Activated naive CD8-positive, alpha-beta T cell treated with anti-CD3 and anti-CD28 coated beads for 36 hours (primary cell): ENCODE measurements at places on chromosomes 5 and 9. TPM values are rescaled to one million over a fixed set of nuclear protein-coding genes. Genes with fewer than 3 reads are reported as not detected.
A peak's percentile ranks its signal among the peaks of the same experiment; 100 is the strongest.

DNA sequence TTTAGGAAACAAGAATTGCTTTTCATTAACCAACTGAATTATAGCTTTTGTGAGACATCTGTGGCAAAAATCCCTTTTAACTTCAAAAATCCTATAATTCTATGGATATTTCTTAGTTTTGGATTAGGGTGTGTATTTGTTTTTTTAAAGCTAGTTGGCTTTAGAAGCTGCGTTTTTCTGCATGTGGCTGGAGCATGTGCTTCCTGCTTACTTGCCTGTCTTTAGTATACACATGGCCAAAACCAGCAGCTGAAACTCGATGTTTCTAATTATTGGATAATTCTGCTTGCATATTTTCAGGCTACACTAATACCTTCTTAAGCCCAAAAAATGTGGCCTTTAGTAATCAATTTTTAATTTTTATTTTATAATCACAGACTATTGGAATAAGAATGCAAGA lies 8.9 kb downstream of the RECK start:
- no peaks in the 10 kb centered on the region for H3K27me3 ChIP-seq
- H3K36me3 ChIP-seq: peaks cover 3% of the 10 kb centered on the region
- H3K4me1 ChIP-seq: peaks cover 31% of the 10 kb centered on the region
- no peak for DNase-seq

POU5F2 gene
- 0.22 TPM for total RNA-seq

GRCh38 chr9:133056533-133056932 lies 5.2 kb upstream of the CEL start:
- peaks cover 38% of the 10 kb centered on the region for H3K4me1 ChIP-seq
- H3K27ac ChIP-seq: no peak overlapping the region

DNA sequence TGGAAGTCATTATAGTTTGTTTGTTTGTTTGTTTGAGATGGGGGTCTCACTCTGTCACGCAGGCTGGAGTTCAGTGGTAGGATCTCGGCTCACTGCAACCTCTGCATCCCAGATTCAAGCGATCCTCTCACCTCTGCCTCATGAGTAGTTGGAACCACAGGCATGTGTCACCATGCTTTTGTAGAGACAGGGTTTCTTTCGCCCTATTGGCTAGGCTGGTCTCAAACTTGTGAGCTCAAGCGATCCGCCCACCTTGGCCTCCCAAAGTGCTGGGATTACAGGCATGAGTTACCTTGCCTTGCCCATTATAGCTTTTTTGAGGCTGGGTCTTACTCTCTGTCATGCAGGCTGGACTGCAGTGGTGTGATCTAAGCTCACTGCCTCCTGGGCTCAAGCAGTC lies 28.8 kb downstream of the NSD1 start:
- no peaks in the 10 kb centered on the region for H3K27me3 ChIP-seq
- no peak overlapping the region for H3K4me3 ChIP-seq
- peaks cover 5% of the 10 kb centered on the region for H3K4me1 ChIP-seq
- DNase-seq: no peak
- H3K36me3 ChIP-seq: peaks cover 9% of the 10 kb centered on the region

DNA sequence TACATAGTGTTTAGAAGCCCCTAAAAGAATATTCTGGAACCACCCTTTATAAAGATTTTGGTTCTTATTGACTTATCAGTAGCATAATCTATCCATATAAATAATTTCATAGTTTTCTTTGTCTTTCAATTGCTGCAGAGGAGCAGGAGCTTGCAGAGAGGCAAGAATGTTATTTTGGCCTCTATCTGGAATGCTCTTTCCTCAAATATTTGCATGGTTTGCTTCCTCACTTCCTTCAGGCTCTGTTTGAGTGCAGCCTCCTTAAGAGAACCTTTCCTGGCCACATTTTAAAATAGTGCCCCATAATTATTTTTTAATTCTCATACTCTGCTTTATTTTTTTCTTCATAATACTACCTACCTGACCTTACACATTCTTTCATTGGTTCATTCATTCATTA lies 1.5 kb downstream of the C5 start:
- H3K27ac ChIP-seq: no peak overlapping the region
- H3K4me3 ChIP-seq: no peak overlapping the region
- DNase-seq: no peak
- H3K27me3 ChIP-seq: no peaks in the 10 kb centered on the region

PFDN1 gene
- total RNA-seq: 64.0 TPM

DNA sequence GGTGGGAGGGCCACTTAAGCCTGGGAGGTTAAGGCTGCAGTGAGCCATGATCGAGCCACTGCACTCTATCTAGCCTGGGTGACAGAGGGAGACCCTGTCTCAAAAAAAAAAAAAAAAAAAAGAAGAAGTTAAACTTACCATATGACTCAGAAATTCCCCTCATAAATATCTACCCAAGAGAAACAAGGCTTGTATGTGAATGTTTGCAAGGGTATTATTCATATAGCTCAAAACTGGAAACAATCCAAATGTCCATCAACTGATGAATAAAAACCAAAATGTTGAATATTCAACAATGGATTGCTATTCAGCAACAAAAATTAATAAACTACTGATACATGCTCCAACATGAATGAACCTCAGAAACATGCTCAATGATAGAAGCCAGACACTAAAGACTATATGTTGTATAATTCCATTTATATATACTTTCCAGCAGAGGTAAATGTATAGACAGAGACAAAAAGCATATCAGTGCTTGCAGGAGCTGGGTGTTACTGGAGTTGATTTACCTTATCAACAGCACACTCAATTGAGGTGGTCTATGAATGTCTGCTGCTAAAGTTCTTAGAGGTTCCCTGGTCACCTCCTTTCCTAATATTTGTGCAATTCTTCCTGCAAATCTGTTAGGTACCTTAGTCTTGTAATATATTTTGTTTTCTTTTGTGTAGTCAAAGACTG lies 5.3 kb upstream of the SREK1 start:
- DNase-seq: no peak
- no peak overlapping the region for H3K4me3 ChIP-seq
- peaks cover 27% of the 10 kb centered on the region for H3K4me1 ChIP-seq
- no peaks in the 10 kb centered on the region for H3K27me3 ChIP-seq

RASGRF2 gene
- 13.3 TPM for total RNA-seq

GRCh38 chr9:93117924-93118862 lies 15.9 kb downstream of the NINJ1 start:
- H3K27ac ChIP-seq: no peak overlapping the region
- H3K27me3 ChIP-seq: no peaks in the 10 kb centered on the region
- no peak overlapping the region for H3K4me3 ChIP-seq
- DNase-seq: no peak

- peak overlapping the region; percentile 40 for H3K4me3 ChIP-seq
- peaks cover 30% of the 10 kb centered on the region for H3K4me1 ChIP-seq
- no peaks in the 10 kb centered on the region for H3K27me3 ChIP-seq
Measured at GRCh38 chr5:110053824-110054223, 364.1 kb downstream of the MAN2A1 start.

- H3K27ac ChIP-seq: no peak overlapping the region
- no peak for DNase-seq
- no peak overlapping the region for H3K4me3 ChIP-seq
- peaks cover 1% of the 10 kb centered on the region for H3K36me3 ChIP-seq
Measured at GRCh38 chr9:27408482-27408881, 111.5 kb upstream of the EQTN start.

DNA sequence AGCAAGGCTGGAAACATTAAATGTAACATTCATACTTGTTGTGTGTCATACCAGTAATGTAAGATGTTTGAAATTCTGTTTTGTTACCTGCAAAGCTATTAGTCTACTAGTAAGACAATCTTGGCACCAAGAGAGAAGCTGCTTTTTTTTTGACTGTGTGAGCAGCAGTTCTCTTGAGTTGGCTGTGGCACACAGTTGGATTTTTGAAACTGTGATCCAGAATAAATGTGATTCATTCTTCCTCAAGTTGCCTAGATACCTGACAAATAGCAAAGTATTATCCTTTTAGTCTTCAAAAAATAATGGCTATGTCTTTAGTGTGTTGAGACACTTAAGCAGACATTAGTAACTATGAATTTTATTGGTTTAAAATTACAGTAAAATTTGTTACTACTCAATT lies 57.2 kb upstream of the HAPLN1 start:
- no peaks in the 10 kb centered on the region for H3K36me3 ChIP-seq
- H3K4me1 ChIP-seq: no peaks in the 10 kb centered on the region
- H3K27ac ChIP-seq: no peak overlapping the region
- H3K4me3 ChIP-seq: no peak overlapping the region

DNA sequence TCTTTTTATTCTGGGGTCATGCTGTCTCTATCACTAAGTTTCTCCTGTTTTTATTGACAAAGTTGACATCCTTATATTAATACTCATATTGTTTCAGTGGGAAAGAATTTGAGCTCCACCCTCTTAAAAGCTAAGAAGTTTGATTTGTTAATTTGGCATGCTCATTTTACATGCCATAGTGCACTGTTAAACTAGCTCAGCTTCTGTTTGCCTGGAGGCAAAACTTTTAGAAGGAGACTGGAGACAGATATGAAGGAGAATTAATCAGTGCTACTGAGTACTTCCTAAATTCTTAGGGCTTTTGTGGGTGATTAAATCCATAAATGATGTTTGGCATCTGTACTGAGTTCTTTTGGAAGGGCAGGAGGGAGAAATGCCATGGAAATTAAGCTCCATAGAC lies 138.9 kb downstream of the NTRK2 start:
- no peak for DNase-seq
- H3K36me3 ChIP-seq: no peaks in the 10 kb centered on the region
- H3K4me1 ChIP-seq: no peaks in the 10 kb centered on the region
- no peak overlapping the region for H3K4me3 ChIP-seq
- H3K27ac ChIP-seq: no peak overlapping the region
- peaks cover 6% of the 10 kb centered on the region for H3K27me3 ChIP-seq

GRCh38 chr5:169650701-169651331 lies 13.7 kb downstream of the DOCK2 start:
- no peak for DNase-seq
- peaks cover 60% of the 10 kb centered on the region for H3K36me3 ChIP-seq
- H3K4me1 ChIP-seq: peaks cover 93% of the 10 kb centered on the region
- peak overlapping the region; percentile 88 for H3K27ac ChIP-seq

DNA sequence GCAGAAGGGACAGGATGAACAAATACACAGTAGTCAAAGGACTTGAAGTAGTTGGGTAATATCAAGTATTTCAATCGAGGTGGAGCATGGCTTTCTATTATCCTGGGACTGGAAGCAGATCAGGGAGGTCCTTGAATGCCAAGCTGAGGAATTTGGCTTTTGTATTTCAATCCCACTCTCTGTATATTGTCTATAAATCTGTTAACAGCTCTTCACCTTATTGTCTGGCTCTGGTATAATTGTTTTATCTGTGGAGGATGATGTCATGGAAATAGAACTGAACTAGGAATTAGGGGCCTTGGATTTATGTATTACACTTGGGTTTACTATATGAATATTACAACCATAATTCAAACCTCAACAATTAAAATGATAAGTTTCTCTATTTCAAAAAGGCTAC lies 6.3 kb upstream of the ADAMTSL1 start:
- H3K36me3 ChIP-seq: no peaks in the 10 kb centered on the region
- no peak for DNase-seq
- H3K27me3 ChIP-seq: peaks cover 12% of the 10 kb centered on the region
- no peak overlapping the region for H3K27ac ChIP-seq
- no peaks in the 10 kb centered on the region for H3K4me1 ChIP-seq

SCGB3A2 gene
- total RNA-seq: not detected

- H3K4me3 ChIP-seq: no peak overlapping the region
- no peak overlapping the region for H3K27ac ChIP-seq
- no peaks in the 10 kb centered on the region for H3K4me1 ChIP-seq
- DNase-seq: no peak
- H3K27me3 ChIP-seq: no peaks in the 10 kb centered on the region
Measured at GRCh38 chr5:152072091-152072490, 147.4 kb upstream of the GLRA1 start.

DNA sequence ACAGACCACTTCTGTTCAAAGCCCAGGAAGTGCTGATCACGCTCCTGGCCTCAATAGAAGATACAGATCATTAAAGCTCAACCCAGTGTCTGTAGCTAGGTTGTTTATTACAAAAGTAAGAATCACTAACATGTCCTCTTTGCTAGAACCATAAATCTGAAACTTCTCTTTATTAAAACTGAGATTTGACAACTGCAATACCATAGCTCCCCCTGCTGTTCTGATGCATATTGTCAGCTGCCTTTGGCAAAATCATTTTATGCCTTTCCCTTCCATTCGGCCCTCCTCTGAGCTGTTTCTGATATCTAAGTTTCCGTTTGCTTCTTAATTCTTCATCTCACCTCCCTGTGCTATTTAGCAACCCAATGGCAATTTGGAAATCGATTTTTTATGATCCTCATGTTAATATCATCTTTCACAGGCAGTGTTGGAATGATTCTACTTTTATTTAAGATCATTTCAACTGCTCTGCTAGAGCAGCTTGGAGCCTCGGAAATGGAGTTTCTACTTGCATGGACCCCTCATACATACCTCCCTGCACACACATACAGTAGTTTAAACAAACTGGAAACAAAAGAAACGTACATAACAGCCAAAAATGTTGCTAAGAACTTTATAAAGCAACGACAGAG lies 998.8 kb downstream of the MAT2B start:
- peak; percentile 6 for DNase-seq
- no peaks in the 10 kb centered on the region for H3K36me3 ChIP-seq
- no peak overlapping the region for H3K27ac ChIP-seq
- no peak overlapping the region for H3K4me3 ChIP-seq
- no peaks in the 10 kb centered on the region for H3K4me1 ChIP-seq

GFPT2 gene
- total RNA-seq: 0.18 TPM

GRCh38 chr9:81588148-81588871 lies 101.0 kb downstream of the TLE1 start:
- no peak for DNase-seq
- no peaks in the 10 kb centered on the region for H3K4me1 ChIP-seq
- H3K4me3 ChIP-seq: no peak overlapping the region
- no peaks in the 10 kb centered on the region for H3K36me3 ChIP-seq
- peaks cover 7% of the 10 kb centered on the region for H3K27me3 ChIP-seq
